ENCODE measurements at places on chromosomes 11 and 22. TPM values are rescaled to one million over a fixed set of nuclear protein-coding genes. Genes with fewer than 3 reads are reported as not detected.

GRCh38 chr11:116164843-116165242 is 607.9 kb downstream of the BUD13 start:
- H3K4me3 ChIP-seq: no peak overlapping the region
- H3K27me3 ChIP-seq: peaks cover 64% of the 10 kb centered on the region
- peak; percentile 20 for DNase-seq

DNA sequence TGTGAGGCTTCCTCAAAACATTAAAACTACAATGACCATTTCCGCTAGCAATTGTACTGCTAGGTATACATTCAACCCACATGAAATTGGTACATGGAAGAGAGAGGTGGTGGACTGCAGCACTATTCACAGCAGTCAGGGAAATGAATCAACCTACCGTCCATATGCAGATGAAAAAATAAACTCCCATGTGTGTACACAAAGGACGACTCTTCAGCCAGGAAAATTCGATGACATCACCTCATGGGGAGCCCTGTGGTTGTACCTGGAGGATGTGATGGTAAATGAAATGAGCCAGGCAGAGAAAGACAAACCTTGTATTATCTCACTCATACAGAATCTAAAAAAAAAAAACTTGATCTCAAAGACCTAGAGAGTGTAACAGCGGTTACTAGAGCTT is 23.3 kb downstream of the RFPL3 start:
- DNase-seq: no peak
- H3K27me3 ChIP-seq: no peaks in the 10 kb centered on the region
- H3K4me1 ChIP-seq: no peaks in the 10 kb centered on the region
- H3K27ac ChIP-seq: no peak overlapping the region
- no peak overlapping the region for H3K4me3 ChIP-seq

DNA sequence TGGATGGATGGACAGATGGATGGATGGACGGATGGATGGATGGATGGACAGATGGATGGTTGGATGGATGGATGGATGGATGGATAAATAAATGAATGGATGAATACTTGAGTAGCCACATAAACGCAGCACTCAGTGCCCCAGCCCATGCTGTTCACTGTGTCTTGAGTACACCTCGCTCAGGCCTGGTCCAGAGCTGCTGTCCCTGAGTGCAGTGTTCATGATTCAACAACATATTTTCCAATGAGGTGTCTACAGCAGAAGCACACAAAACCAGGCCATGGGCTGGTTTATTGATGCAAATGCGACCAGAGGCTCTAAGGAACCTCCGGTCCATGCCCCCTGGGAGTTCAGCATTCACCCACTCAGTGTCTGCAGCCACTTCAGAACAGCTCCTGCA is 584.3 kb downstream of the BRD1 start:
- no peak for DNase-seq
- H3K27ac ChIP-seq: no peak overlapping the region
- no peak overlapping the region for H3K4me3 ChIP-seq
- H3K4me1 ChIP-seq: no peaks in the 10 kb centered on the region
- H3K27me3 ChIP-seq: no peaks in the 10 kb centered on the region

DNA sequence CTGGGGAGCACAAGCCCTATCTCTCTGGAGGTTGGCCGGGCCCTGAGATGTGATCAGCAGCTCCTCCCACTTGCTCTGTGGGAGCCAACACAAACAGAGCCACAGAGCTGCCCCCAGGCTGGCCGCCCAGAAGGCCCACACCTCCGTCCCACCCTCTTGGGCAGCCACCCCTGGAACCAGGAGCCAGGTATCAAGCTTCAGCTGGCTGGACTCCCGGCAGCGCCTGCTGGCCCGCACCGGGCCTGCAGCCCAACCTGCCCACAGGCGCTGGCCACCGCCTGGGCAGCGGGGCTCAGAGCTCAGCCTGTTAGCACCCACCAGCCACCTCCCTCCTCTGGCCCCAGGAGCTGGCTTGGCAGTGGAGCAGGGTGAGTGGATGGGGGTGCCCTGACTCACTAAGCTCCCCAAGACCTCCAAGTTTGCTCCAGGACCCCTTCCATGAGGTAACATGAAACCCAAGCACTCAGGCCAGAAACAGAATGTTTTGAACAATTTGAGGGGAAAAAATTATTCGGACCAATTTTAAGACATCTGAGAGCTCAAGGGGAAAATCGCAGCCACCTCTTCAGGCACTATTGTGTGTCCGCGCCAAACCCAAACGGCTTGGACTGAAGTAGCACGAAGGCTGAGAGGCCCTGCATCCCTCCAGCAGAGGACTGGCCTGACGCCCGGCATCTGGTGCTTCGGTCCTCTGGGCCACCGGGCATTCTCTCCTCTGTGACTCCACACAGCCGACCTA is 450.8 kb downstream of the SOX6 start:
- H3K27me3 ChIP-seq: no peaks in the 10 kb centered on the region
- no peak overlapping the region for H3K4me3 ChIP-seq
- peaks cover 20% of the 10 kb centered on the region for H3K4me1 ChIP-seq
- H3K27ac ChIP-seq: no peak overlapping the region
- DNase-seq: peak; percentile 70
- H3K36me3 ChIP-seq: no peaks in the 10 kb centered on the region

DNA sequence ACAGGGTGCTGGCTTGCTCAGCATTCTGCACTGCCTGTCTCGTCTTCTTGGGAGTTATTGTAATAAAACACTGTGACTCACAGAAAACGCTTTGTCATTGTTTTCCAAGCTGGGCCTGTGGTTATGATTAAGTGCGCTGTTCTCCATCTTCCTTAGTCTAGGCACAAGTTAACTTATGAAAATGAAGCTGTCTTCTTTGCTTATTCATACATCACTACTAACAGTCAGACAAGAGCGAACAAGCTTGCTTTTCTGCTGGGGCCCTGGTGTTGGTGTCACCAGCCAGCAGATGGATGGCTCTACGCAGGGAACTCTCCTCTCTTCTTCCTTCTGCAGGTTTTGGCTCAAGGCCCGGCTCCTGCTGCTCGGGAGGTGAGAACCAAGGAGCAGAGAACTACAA is 380.1 kb upstream of the SYN3 start:
- no peaks in the 10 kb centered on the region for H3K36me3 ChIP-seq
- H3K4me3 ChIP-seq: no peak overlapping the region
- peaks cover 5% of the 10 kb centered on the region for H3K27me3 ChIP-seq
- DNase-seq: no peak
- no peaks in the 10 kb centered on the region for H3K4me1 ChIP-seq

- DNase-seq: no peak
- H3K36me3 ChIP-seq: peaks cover 93% of the 10 kb centered on the region
- H3K4me1 ChIP-seq: no peaks in the 10 kb centered on the region
- H3K27ac ChIP-seq: no peak overlapping the region
Observed at GRCh38 chr11:47480762-47481161, 31.8 kb upstream of the RAPSN start.

GRCh38 chr11:71272161-71272560 is 19.8 kb upstream of the SHANK2 start:
- no peak overlapping the region for H3K4me3 ChIP-seq
- H3K4me1 ChIP-seq: no peaks in the 10 kb centered on the region
- H3K27me3 ChIP-seq: no peaks in the 10 kb centered on the region

Gene BRSK2
- 10.3 TPM for total RNA-seq

GRCh38 chr22:32842486-32842885 is 41.0 kb downstream of the TIMP3 start:
- no peak overlapping the region for H3K27ac ChIP-seq
- DNase-seq: no peak
- no peak overlapping the region for H3K4me3 ChIP-seq
- H3K4me1 ChIP-seq: no peaks in the 10 kb centered on the region
- no peaks in the 10 kb centered on the region for H3K27me3 ChIP-seq
- H3K36me3 ChIP-seq: peaks cover 8% of the 10 kb centered on the region

- DNase-seq: peak; percentile 84
- H3K36me3 ChIP-seq: peaks cover 86% of the 10 kb centered on the region
- no peaks in the 10 kb centered on the region for H3K4me1 ChIP-seq
- no peak overlapping the region for H3K4me3 ChIP-seq
- H3K27ac ChIP-seq: no peak overlapping the region
Observed at GRCh38 chr22:20571531-20572007, 64.2 kb downstream of the MED15 start.

- no peak overlapping the region for H3K4me3 ChIP-seq
- no peak for DNase-seq
- H3K27ac ChIP-seq: no peak overlapping the region
Observed at GRCh38 chr22:41600976-41601375, 11.3 kb upstream of the PMM1 start.

Gene POLR3H
- total RNA-seq: 32.6 TPM

DNA sequence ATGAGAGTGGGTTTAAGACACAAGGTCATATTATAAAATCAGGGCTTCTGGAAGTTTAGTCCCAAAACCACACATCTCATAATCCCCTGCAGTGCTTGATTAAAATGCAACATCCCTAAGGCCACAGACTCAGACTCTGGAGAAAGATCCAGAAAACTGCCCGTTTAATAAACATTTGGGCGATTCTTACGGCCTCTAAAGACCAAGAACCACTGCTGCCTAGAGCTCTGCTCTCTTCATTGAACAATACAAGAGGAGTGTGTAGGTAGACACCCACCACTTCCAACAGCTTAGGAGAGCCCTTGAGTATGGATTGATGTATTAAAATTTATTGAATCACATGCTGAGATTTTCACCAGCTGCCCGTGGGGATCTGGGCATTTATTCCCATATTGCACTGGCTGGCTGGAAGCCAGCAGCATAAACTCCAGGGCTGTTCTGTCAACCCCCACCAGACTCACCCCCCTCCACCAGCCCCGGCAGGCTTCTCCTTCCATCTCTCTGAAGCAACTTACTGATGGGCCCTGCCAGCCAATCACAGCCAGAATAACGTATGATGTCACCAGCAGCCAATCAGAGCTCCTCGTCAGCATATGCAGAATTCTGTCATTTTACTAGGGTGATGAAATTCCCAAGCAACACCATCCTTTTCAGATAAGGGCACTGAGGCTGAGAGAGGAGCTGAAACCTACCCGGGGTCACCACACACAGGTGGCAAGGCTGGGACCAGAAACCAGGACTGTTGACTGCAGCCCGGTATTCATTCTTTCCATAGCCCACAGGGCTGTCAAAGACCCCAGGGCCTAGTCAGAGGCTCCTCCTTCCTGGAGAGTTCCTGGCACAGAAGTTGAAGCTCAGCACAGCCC is 749 bp upstream of the BEST1 start:
- H3K4me3 ChIP-seq: no peak overlapping the region
- DNase-seq: peak; percentile 84
- peak overlapping the region; percentile 76 for H3K27ac ChIP-seq
- H3K36me3 ChIP-seq: no peaks in the 10 kb centered on the region
- H3K27me3 ChIP-seq: peaks cover 9% of the 10 kb centered on the region

Gene DGCR6
- total RNA-seq: 2.7 TPM

GRCh38 chr11:124612045-124612444 is 817 bp downstream of the PANX3 start:
- no peak overlapping the region for H3K27ac ChIP-seq
- no peak for DNase-seq
- H3K4me1 ChIP-seq: no peaks in the 10 kb centered on the region
- H3K27me3 ChIP-seq: no peaks in the 10 kb centered on the region
- H3K4me3 ChIP-seq: no peak overlapping the region

Gene RASD2
- 0.80 TPM for total RNA-seq

DNA sequence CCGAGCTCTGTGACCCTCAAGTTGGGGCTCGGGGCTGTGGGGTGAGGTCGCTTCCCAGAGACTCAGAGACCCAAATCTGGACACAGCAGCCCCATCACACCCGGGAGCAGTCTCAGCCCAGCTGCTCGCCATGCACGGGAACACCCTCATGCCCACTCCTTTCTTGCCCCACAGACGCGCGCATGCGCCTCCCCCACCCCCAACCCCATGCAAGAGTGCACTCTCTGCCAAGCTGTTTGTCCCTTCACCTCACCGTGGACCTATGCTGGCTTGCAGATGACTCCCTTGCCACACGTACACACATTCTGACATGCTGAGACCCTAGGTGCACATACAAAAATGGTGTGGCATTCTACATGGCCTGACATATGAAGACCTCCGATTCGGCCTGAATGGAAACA is 478 bp upstream of the CD248 start:
- H3K36me3 ChIP-seq: no peaks in the 10 kb centered on the region
- no peaks in the 10 kb centered on the region for H3K27me3 ChIP-seq
- H3K27ac ChIP-seq: peak overlapping the region; percentile 55
- no peaks in the 10 kb centered on the region for H3K4me1 ChIP-seq

Gene CHRDL2
- 1.2 TPM for total RNA-seq

- no peak overlapping the region for H3K4me3 ChIP-seq
- no peaks in the 10 kb centered on the region for H3K27me3 ChIP-seq
- peaks cover 16% of the 10 kb centered on the region for H3K36me3 ChIP-seq
- DNase-seq: no peak
Observed at GRCh38 chr11:123525097-123525496, 95.0 kb downstream of the GRAMD1B start.

DNA sequence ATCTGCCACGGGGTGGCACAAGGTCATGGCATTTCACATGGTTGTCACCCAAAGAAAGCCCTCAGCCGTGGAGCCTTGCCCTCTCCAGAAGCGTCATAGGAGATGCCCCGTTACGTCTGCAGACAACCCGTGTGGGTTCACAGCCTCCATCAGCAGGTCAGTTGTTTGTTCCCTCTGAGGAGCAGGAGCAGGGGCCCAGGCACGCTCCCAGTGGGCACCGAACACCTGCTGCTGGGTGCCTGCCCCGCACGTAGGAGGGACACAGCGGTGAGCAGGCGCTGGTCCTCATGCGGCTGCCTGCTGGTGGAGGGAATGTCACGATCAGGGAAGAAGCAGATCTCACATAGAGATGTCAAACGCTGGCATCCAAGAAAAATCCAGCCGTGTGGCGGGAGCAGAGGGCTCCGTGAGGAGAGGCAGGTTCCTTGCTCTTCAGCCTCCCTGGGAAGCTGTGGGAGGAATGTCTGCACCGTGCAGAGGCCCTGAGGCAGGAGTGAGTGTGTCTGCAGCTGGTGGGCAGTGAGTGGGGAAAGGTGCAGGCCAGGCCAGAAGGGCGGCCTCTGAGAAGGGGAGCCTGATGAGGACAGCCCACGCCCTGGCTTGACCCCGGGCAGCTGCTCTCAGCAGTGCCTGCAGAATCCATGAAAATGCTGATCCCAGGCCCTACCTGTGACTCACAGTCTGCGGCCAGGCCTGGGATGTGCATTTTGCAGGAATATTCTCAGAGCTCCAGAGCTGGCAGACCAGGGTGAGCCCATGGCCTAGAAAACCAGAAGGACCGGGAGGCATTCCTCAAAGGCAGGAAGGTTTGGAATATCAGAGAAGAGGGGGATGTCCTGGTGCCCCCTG is 36.4 kb upstream of the TH start:
- H3K4me3 ChIP-seq: no peak overlapping the region
- H3K27me3 ChIP-seq: no peaks in the 10 kb centered on the region
- H3K27ac ChIP-seq: no peak overlapping the region
- DNase-seq: no peak
- H3K36me3 ChIP-seq: no peaks in the 10 kb centered on the region
- H3K4me1 ChIP-seq: no peaks in the 10 kb centered on the region

- DNase-seq: no peak
Observed at GRCh38 chr11:124716591-124716990, 23.2 kb upstream of the NRGN start.

GRCh38 chr11:2382936-2383851 is 6.1 kb downstream of the CD81 start:
- peaks cover 4% of the 10 kb centered on the region for H3K36me3 ChIP-seq
- peak; percentile 70 for DNase-seq
- H3K4me1 ChIP-seq: no peaks in the 10 kb centered on the region
- no peak overlapping the region for H3K27ac ChIP-seq

Gene TUB
- 30.3 TPM for total RNA-seq

GRCh38 chr11:90229791-90230190 is 6.9 kb upstream of the CHORDC1 start:
- no peak overlapping the region for H3K27ac ChIP-seq
- H3K4me1 ChIP-seq: peaks cover 3% of the 10 kb centered on the region
- no peak for DNase-seq
- H3K27me3 ChIP-seq: no peaks in the 10 kb centered on the region
- H3K36me3 ChIP-seq: no peaks in the 10 kb centered on the region

Gene B3GAT1
- 20.4 TPM for total RNA-seq

Measured in endodermal cell (in vitro differentiated cells).